ENCODE measurements at places on chromosomes 5 and 9. TPM values are rescaled to one million over a fixed set of nuclear protein-coding genes. Genes with fewer than 3 reads are reported as not detected.

PHF24 gene
- total RNA-seq: under 0.01 TPM

BHMT gene
- not detected for total RNA-seq

IFNA2 gene
- not detected for total RNA-seq

FOXD4L6 gene
- not detected for total RNA-seq

ZBTB5 gene
- 12.3 TPM for total RNA-seq

RGS3 gene
- total RNA-seq: 252 TPM

C9orf50 gene
- total RNA-seq: 0.61 TPM

CYSRT1 gene
- total RNA-seq: 0.32 TPM

TGFBR1 gene
- total RNA-seq: 129 TPM

TBC1D13 gene
- 21.3 TPM for total RNA-seq

ZMAT2 gene
- 24.3 TPM for total RNA-seq

SHOC1 gene
- not detected for total RNA-seq

LEAP2 gene
- total RNA-seq: 0.12 TPM

ALDH1A1 gene
- total RNA-seq: not detected

CAMLG gene
- 35.0 TPM for total RNA-seq

PCDHB10 gene
- 0.81 TPM for total RNA-seq

FOXI1 gene
- not detected for total RNA-seq

ORM2 gene
- total RNA-seq: not detected

CXCL14 gene
- total RNA-seq: 2.1 TPM

SPINK1 gene
- not detected for total RNA-seq

KIF4B gene
- under 0.01 TPM for total RNA-seq

HSPB3 gene
- 5.8 TPM for total RNA-seq

SPARC gene
- total RNA-seq: 1,844 TPM

QRFP gene
- total RNA-seq: not detected

MSMP gene
- not detected for total RNA-seq

HDAC3 gene
- total RNA-seq: 68.5 TPM

CAST gene
- 219 TPM for total RNA-seq

FXN gene
- total RNA-seq: 3.2 TPM

IRX2 gene
- total RNA-seq: 28.6 TPM

SNCAIP gene
- total RNA-seq: 0.65 TPM

HSPA5 gene
- total RNA-seq: 145 TPM
